ENCODE measurements at places on chromosomes 6 and 20.

- DNase-seq = no peak
Observed at GRCh38 chr6:159729598-159730331, 2.5 kb downstream of the WTAP start.

- no peak for DNase-seq
Observed at GRCh38 chr20:17589161-17589834, 19.4 kb downstream of the DSTN start.

GRCh38 chr6:15501826-15502445 is 160.9 kb downstream of the DTNBP1 start:
- DNase-seq = no peak

GRCh38 chr6:47404435-47404834 is 73.2 kb upstream of the CD2AP start:
- DNase-seq = no peak

GRCh38 chr20:17061715-17062114 is 165.1 kb upstream of the PCSK2 start:
- no peak for DNase-seq

GRCh38 chr6:135088818-135089809 is 34.5 kb upstream of the HBS1L start:
- DNase-seq = no peak

GRCh38 chr6:20479060-20479459 is 55.2 kb upstream of the CDKAL1 start:
- DNase-seq = no peak

- no peak for DNase-seq
Observed at GRCh38 chr6:89692256-89692655, 53.7 kb upstream of the LYRM2 start.

GRCh38 chr6:41027799-41028560 is 11.0 kb downstream of the UNC5CL start:
- DNase-seq = peak; percentile 75

GRCh38 chr20:23160536-23161243 is 74.6 kb upstream of the CD93 start:
- DNase-seq = no peak

GRCh38 chr6:51468704-51469103 is 618.7 kb downstream of the PKHD1 start:
- no peak for DNase-seq

DNA sequence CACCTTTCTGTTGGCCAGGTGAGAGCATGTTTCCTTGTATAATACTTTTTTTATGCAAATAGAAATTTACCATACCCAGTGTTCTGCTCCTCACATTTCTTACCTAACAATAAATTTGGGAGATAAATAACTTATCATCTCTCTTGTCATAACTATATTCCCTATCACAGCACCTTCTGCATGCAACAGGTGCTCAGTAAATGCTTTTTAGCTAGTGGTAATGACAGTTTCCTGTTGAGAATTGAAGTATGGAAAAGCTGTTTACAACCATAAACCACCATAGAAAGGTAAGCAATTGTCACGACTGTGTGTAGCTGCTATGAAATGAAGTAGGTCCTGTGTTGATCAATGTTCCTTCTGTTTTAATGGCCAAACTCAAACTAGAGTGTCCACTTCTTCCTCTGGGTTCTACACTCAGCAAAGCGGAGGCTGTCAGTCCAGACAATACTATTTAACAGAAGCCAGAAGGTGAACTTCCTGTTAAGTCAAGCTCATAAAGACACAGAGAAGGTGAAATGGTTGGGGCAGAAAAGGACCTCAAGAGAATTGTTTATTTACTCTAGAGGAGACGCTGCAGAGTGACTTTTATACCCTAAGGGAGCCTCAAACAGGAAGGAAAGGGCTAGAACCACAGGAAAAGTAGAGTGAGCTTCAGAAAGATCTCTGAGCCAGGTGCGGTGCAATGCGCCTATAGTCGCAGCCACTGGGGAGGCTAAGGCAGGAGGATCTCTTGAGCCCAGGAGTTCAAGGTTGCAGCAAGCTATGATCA is 84.0 kb upstream of the SLC22A16 start:
- no peak for DNase-seq

- DNase-seq = no peak
Observed at GRCh38 chr6:43884652-43885022, 114.6 kb downstream of the VEGFA start.

DNA sequence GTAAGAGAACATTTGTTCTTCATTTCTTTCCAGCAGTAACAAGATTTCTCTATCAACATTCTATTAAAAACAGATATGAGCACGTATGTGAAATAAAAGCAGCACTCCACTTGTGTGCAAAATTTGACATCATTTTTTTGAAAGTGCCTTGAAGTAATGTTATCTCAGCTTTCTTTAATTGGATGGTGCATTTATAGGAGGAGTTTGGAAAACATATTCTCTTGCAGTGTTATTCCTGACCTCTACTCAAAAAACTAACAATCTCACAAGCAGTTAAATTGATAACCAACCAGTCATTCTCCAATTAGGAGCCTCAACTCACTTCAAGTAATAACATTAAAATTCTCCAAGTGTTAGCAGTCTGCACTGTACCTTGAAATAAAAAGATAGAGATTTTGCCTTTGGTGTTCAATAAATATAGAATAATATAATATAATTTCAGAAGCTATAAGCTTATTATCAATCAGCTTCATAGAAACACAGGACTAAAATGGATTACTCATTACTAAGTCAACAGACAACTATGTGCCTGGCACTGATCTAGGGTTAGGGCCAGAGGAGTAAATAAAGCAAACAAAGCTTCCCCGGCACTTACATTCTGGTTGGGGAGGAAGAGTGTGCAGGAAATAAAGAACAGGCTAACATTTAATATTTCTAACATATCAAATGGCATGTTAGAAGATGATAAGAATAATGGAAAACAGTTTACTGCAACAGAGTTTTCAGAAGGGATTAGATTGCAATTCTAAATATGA is 149.0 kb upstream of the SGK1 start:
- DNase-seq = no peak

- peak; percentile 43 for DNase-seq
Observed at GRCh38 chr20:3238616-3239025, 369 bp downstream of the SLC4A11 start.

- no peak for DNase-seq
Observed at GRCh38 chr20:33709905-33710541, 10.1 kb downstream of the PXMP4 start.
